Uterus (tissue), 4 donors: ENCODE measurements at places on chromosomes 7 and 10. TPM values are rescaled to one million over a fixed set of nuclear protein-coding genes. Genes with fewer than 3 reads are reported as not detected.

DNA sequence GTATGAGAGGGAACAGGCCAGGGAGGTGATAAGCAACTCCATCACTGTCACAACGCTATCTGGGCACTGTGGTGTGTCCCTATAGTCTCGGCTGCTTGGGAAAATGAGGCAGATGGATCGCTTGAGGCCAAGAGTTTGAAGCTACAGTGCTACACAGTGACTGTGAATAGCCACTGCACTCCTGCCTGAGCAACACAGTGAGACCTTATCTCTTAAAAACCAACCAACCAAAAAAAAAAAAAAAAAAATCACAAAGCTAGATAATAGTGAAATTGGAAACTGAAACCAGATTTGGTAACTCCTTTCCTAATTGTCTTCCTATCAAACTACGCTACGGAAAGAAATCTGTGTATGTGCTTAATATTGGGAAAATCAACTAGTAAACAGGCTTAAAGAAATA lies 14.1 kb downstream of the MICU1 start:
- no peaks in the 10 kb centered on the region for H3K36me3 ChIP-seq
- H3K4me1 ChIP-seq, result no peaks in the 10 kb centered on the region
- H3K27ac ChIP-seq, result peak overlapping the region; percentile 49
- H3K4me3 ChIP-seq, result no peak overlapping the region
- no peaks in the 10 kb centered on the region for H3K27me3 ChIP-seq

DNA sequence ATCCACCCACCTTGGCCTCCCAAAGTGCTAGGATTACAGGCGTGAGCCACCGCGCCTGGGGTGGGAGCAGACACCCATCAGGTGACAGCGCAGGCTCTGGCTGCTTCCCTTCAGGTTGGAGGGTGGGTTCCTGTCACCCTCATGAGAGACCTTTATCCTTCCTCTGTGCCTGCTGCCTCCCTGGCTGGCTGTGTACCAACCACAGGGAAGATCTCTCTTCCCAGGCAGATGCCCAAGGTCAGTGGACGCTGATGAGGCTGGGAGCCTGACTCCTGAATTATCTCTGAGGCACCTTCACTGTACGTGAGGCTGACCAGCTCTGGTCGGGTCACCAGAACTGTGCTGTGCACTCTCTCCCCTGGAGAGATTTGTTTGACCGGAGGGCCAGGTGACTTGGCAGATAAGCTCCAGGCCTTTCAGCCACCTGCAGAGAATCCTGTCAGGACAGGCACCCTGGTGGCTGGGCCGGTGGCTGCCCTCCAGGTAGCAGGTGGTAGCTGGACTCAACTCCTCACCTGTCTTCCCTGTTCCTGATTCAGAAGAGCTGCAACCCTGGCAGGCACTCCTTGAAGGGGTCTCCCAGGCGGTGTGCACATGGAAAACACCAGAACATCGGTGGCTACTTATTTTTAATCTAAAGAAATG lies 251.9 kb downstream of the GLRX3 start:
- no peaks in the 10 kb centered on the region for H3K27me3 ChIP-seq
- H3K36me3 ChIP-seq, result no peaks in the 10 kb centered on the region
- no peak overlapping the region for H3K27ac ChIP-seq
- H3K4me1 ChIP-seq, result no peaks in the 10 kb centered on the region
- H3K4me3 ChIP-seq, result no peak overlapping the region
- DNase-seq, result no peak

- H3K27me3 ChIP-seq, result no peaks in the 10 kb centered on the region
- H3K27ac ChIP-seq, result no peak overlapping the region
- H3K4me1 ChIP-seq, result no peaks in the 10 kb centered on the region
- no peaks in the 10 kb centered on the region for H3K36me3 ChIP-seq
These were observed 376.8 kb upstream of the STEAP1 start for GRCh38 chr7:89777499-89777898.

DNA sequence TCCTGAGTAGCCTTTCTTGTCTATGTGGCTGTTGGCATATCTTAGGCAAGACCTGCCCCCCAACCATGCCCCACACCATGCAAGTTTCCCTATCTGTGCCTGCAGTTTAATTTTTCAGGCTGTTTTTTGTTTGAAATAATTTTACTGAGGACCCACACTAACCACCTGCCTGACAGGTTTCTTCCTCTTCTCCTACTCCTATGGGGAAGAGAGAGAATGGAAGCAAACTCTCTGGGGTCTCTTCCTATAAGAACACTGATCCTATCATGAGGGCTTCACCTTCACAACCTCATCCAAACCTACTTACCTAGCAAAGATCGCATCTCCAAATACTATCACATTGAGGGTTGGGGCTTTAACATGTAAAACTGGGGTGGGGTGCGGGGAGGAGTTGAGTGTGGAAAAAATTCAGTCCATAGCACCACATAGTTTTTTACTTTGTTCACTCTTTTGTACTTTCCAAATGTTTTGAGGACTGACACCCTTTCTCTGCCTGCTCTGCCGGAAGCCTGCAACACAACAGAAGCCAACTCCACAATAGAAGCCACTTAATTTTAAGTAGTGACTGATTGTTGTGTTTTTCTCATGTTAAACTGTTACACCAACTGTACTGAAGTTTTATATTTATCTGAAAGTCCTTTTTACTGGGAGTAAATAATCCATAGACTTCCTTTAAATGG lies 67.2 kb upstream of the CSTF2T start:
- H3K36me3 ChIP-seq, result no peaks in the 10 kb centered on the region
- no peak overlapping the region for H3K27ac ChIP-seq

The ANKRD26 gene
- 4.1 TPM for total RNA-seq

GRCh38 chr10:72219235-72219814 lies 3.2 kb upstream of the ASCC1 start:
- peaks cover 8% of the 10 kb centered on the region for H3K4me1 ChIP-seq
- H3K27ac ChIP-seq, result peak overlapping the region; percentile 99
- no peaks in the 10 kb centered on the region for H3K36me3 ChIP-seq
- H3K27me3 ChIP-seq, result no peaks in the 10 kb centered on the region

DNA sequence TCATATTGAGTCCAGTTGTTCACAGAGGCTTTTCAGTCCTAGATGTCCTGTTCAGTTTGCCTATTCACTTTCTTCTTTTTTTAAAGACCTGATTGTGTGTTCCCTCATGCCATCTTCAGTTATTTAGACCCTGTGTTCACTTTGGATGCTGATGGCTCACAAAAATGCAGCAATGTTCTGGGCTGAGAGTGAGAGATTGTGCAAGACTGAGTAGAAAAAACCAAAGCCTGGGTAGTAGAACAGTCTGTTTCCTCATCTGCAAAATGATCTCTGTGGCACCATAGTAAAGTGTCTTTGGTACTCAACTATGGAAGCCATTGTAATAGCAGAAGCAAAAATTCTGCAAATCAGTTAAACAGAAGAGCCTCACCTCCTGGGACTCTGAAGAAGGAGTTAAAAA lies 43.2 kb downstream of the AKR1B1 start:
- H3K27ac ChIP-seq, result no peak overlapping the region
- no peaks in the 10 kb centered on the region for H3K36me3 ChIP-seq
- H3K4me3 ChIP-seq, result no peak overlapping the region
- H3K4me1 ChIP-seq, result no peaks in the 10 kb centered on the region
- H3K27me3 ChIP-seq, result no peaks in the 10 kb centered on the region
- DNase-seq, result no peak

The MACC1 gene
- total RNA-seq, result not detected

The NCF1 gene
- 0.55 TPM for total RNA-seq

DNA sequence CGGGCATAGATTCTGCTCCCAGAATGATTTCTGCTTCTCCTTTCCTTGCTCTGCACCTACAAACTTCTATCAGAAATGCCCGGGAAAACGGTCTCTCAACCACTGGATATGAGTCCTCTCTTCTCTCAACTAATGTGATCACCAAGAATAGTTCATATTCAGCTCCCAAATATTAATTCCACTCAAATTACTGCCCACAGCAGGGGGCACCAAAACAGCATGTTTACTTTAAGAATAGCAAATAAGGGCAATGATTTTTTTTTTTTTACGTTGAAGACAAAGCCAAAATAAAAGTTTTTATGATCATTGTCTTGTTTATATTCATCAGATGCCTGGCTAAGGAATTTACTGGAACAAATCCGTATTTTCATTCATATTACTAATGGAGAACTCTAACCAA lies 94.9 kb upstream of the PRSS1 start:
- H3K27me3 ChIP-seq, result peaks cover 4% of the 10 kb centered on the region
- no peaks in the 10 kb centered on the region for H3K4me1 ChIP-seq

- H3K27me3 ChIP-seq, result no peaks in the 10 kb centered on the region
- H3K27ac ChIP-seq, result peak overlapping the region; percentile 95
- DNase-seq, result no peak
- peak overlapping the region; percentile 98 for H3K4me3 ChIP-seq
- no peaks in the 10 kb centered on the region for H3K4me1 ChIP-seq
- no peaks in the 10 kb centered on the region for H3K36me3 ChIP-seq
These were observed 1.9 kb downstream of the OGA start for GRCh38 chr10:101816376-101816775.

DNA sequence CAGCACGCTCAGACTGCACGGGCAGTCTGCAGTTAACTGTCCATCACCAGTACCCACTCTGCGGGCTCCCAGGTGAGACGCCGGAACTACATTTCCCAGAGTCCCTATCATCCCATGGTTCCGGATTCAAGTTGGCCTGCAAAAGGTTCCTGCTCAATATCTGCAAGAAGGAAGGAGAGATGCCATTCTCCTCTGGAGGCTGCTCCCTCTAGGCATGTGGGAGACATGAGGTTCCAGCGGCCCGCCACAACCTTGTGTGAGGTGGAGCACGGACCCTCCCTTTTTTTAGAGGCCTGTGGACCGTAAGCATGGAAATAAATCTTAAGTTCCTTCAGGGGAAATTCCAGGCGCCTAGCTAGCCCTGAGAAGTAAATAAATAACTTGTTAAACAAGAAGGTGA lies 29.7 kb downstream of the NUP42 start:
- H3K27ac ChIP-seq, result no peak overlapping the region
- H3K4me1 ChIP-seq, result no peaks in the 10 kb centered on the region
- no peak overlapping the region for H3K4me3 ChIP-seq

- H3K27ac ChIP-seq, result peak overlapping the region; percentile 3
- H3K4me1 ChIP-seq, result no peaks in the 10 kb centered on the region
- H3K27me3 ChIP-seq, result no peaks in the 10 kb centered on the region
- no peaks in the 10 kb centered on the region for H3K36me3 ChIP-seq
These were observed 92.0 kb downstream of the TCF7L2 start for GRCh38 chr10:113041841-113042750.

- no peaks in the 10 kb centered on the region for H3K36me3 ChIP-seq
- H3K4me1 ChIP-seq, result peaks cover 11% of the 10 kb centered on the region
- peaks cover 6% of the 10 kb centered on the region for H3K27me3 ChIP-seq
- H3K4me3 ChIP-seq, result no peak overlapping the region
These were observed 26.4 kb upstream of the JAKMIP3 start for GRCh38 chr10:132039371-132039770.

The PPRC1 gene
- 1.8 TPM for total RNA-seq

The CAV2 gene
- total RNA-seq, result 33.3 TPM

The RHOBTB1 gene
- total RNA-seq, result 67.5 TPM

- no peaks in the 10 kb centered on the region for H3K36me3 ChIP-seq
- no peak overlapping the region for H3K4me3 ChIP-seq
- DNase-seq, result no peak
- no peaks in the 10 kb centered on the region for H3K27me3 ChIP-seq
These were observed 55.0 kb downstream of the WAC start for GRCh38 chr10:28587970-28588290.

DNA sequence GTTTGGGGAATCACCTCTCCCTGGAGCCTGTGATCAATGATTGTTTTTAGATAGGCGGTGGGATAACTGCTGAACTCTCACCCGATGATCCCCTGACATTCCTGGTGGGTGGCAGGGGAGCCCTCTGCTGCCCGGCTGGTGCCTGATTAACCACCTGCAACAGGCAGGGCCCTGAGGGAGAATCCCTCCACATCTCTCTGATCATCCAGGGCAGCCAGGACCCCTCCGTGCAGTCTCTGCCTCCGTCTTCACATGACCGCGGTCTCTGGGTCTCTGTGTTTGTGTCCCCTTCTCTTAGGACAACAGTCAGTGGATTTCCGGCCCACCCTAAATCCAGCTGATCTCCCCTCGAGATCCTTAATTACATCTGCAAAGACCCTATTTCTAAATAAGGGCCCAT lies 17.4 kb downstream of the CALML5 start:
- no peaks in the 10 kb centered on the region for H3K27me3 ChIP-seq
- H3K27ac ChIP-seq, result no peak overlapping the region
- no peak for DNase-seq
- no peaks in the 10 kb centered on the region for H3K36me3 ChIP-seq
- no peak overlapping the region for H3K4me3 ChIP-seq

GRCh38 chr10:132097609-132098377 lies 32.0 kb downstream of the JAKMIP3 start:
- H3K4me1 ChIP-seq, result no peaks in the 10 kb centered on the region
- H3K27ac ChIP-seq, result no peak overlapping the region
- H3K27me3 ChIP-seq, result no peaks in the 10 kb centered on the region
- no peak overlapping the region for H3K4me3 ChIP-seq
- H3K36me3 ChIP-seq, result no peaks in the 10 kb centered on the region
- no peak for DNase-seq

- no peaks in the 10 kb centered on the region for H3K4me1 ChIP-seq
- no peak overlapping the region for H3K27ac ChIP-seq
- no peaks in the 10 kb centered on the region for H3K36me3 ChIP-seq
- no peak overlapping the region for H3K4me3 ChIP-seq
- H3K27me3 ChIP-seq, result no peaks in the 10 kb centered on the region
These were observed 105.3 kb upstream of the LRGUK start for GRCh38 chr7:134021836-134022235.

DNA sequence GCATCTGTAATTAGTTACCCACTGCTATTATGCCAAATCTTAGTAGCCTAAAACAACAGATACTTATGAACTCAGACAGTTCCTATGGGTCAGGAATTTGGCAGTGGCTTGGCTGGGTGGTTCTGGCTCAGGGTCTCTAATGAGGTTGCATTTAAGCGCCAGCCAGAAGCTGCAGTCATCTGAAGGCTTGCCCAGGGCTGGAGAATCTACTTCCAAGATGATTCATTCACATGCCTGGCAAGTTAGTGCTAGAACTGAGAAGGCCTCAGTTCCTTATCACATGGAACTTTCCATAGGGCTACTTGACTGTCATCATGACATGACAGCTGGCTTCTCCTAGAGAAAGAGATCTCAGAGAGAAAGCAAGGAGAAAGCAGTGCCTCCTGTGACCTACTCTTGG lies 121.3 kb downstream of the AVL9 start:
- peaks cover 5% of the 10 kb centered on the region for H3K4me1 ChIP-seq
- no peaks in the 10 kb centered on the region for H3K27me3 ChIP-seq
- DNase-seq, result peak; percentile 34
- peak overlapping the region; percentile 9 for H3K27ac ChIP-seq
- no peaks in the 10 kb centered on the region for H3K36me3 ChIP-seq
- H3K4me3 ChIP-seq, result no peak overlapping the region

The TRIM50 gene
- not detected for total RNA-seq

DNA sequence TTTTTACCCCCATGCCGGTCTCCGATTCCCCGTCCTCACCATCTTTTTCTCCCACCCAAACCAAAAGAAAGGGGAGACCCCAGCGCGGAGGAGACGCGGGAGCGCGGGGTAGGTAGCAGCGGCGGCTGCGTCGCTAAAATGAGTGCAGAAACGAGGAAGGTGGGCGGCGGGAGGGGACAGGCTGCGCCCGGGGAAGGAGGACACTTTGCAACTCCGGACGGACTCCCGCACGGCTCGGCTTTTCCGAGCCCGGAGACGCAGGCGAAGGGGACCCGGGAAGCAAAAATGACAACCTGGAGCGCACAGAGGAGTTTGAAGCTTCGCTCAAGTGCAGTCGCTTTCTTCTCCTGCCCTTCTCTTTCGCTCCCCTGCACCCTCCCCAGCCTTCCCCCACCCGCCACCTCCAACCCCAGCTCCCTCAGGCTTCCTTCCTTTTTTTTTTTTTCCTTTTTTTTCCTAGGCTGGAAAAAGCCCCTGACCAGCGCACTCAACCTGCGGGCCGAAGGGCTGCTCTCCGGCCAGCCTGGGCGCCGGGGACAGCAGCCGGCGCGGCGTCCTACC lies 453 bp downstream of the SFMBT2 start:
- no peaks in the 10 kb centered on the region for H3K4me1 ChIP-seq
- peaks cover 3% of the 10 kb centered on the region for H3K27me3 ChIP-seq
- peak; percentile 26 for DNase-seq
- H3K4me3 ChIP-seq, result peak overlapping the region; percentile 80
